Colonic mucosa (tissue), 4 donors: ENCODE measurements at places on chromosomes 2 and 18. TPM values are rescaled to one million over a fixed set of nuclear protein-coding genes. Genes with fewer than 3 reads are reported as not detected.

DNA sequence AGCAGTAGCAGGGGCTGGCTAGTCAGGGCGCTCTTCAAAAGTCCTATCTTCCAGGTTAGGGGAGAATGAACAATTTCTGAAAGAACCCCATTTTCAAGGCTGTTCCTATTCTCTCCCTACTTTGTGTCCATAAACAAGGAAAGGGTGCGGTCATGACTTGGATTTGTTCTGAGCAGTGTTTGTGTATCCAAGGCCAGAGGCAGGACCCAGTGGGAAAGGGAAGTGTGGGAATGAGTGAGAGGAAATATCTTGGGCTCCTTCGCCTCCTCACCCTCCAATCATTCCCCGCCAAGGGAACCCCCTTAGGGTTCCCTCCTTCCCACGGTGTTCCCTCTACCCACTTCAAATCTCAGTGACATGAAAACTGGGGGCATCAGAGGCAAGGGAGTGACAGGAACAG is 25.5 kb upstream of the SPTBN1 start:
- DNase-seq = no peak

GRCh38 chr2:170845343-170845742 is 28.7 kb downstream of the GAD1 start:
- DNase-seq = no peak

DNA sequence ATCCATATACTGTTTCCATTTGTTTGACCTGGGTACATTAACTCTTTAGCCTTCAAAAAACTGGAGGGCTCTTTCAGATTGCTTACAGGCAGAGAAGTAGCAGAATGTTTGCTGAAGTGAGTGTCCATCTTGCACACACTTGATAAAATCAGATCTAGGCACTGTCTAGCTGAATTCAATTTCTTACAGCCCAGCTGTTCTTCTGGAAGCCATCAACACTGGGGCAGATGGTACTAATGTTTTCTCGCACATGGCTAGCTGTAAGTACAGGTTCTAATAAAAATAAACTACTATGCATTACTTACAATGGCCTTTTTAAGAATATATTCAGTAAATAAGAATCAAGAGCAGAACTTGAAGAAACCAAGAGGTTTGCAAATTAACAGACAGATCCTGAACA is 175.9 kb downstream of the NBAS start:
- no peak for DNase-seq

TLX2 gene
- 0.12 TPM for total RNA-seq

DNA sequence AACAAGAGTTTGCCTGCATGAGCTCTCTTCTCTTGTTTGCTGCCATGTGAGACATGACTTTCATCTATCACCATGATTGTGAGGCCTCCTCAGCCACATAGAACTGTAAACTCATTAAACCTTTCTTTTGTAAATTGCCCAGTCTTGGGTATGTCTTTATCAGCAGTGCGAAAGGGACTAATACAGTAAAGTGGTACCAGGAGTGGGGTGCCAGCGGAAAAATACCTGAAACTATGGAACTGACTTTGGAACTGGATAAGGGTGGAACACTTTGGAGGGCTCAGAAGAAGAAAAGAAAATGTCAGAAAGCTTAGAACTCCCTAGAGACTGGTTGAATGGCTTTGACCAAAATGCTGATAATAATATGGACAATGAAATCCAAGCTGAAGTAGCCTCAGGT is 260.9 kb downstream of the DSC3 start:
- DNase-seq = no peak
